ENCODE measurements at places on chromosomes 7 and 10.

DNA sequence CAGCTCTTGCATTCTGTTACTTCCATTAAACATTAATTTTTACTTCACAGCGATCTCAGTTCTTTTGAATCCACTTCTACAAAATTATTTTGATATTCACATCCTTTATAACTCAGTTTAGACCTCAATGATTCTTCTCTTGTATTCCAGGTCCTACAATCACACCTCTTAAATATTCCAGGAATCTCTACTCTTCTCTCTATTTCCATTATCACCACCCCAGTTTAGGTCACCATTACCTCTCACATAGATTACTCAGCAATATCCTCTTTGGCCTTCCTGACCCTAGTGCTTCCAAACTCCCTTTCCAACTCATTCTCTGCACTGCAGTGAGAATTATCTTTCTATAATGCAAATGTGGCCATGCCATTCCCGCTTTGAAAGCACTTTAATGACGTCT, 27.1 kb upstream of the GPR37 start:
- no peak for DNase-seq

DNA sequence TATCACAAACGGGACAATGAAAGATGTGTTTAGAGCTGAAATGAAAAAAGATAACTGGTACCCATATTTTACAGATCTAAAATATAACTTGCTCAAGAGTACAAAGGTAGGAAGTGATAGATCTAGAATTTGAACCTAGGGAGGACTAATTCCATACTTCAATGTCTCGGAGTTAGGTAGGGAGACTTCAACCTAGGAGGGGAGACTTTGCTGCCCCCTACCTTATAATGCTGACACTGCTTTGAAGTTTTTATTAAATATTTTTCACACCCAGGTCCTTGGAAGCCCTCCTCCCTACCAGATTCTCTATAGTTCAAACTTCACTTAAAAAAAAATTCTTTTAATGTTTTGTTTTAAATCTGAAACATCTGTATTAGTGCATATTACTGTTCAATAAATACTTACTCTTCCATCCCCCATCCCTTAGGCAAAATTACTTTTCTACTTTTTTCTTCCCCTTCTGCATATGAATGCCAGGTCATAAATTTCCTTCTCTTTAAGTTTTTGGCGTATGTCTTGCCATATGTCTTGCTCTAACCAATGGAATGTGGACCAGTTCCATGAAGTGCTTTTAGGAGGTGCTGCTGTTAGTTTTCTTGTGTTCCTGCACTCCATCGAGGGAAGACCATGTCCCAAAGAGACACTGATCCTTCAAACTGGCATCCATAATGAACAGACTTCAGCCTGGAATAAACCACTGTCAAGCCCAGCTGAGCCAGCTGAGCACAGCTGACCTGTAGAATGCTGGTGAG, 57.8 kb downstream of the MICU1 start:
- DNase-seq, result no peak

DNA sequence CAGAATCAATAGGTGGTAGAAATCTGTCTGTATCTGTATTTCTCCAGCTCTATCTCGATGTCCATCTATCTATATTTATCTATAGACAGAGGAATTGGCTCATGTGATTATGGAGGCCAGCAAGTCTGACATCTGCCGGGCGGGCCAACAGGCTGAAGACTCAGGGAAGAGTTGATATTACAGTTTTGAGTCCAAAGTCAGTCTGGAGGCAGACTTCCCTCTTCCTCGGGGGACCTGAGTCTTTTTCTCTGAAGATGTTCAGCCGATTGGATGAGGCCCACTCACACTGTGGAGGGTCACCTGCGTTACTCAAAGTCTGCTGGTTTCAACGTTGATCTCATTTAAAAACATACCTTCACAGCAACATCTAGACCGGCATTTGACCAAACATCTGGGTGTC, 98.7 kb downstream of the RAMP3 start:
- no peak for DNase-seq

DNA sequence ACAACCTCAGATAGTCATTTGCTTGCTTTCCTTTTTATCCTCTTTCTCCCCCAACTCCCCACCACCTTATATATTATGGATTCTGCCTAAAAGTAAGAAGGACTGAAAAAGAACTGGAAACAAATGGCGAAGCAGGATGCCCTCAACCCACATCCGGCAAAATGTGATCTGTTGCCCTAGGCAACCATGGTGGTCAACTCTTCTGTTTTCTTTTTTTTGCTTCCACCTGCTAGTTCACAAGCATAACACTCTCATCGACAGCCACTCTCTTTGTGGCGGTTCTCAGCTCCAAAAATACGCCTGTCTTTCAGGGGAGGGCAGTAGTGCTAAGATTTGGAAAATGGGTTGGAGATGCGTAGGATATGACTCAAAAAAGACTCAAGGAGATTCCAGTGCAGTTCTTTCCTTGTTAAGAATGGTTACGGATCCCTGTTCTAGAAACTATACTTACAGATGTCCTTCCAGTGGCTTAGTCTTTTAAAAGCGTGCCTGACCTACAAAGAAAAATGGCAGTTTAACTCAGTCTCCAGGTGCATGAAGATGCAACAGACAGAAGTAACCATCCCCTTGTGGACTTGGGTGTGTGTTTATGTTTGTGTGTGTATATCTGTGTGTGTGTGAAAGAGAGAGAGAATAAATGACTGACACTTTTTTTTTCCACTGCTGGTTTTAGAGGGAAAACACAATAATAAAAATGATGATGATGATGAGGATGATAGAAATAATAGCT, 10.7 kb downstream of the APBB1IP start:
- no peak for DNase-seq

GRCh38 chr7:44696728-44697127, 51.9 kb upstream of the ZMIZ2 start:
- DNase-seq, result no peak

DNA sequence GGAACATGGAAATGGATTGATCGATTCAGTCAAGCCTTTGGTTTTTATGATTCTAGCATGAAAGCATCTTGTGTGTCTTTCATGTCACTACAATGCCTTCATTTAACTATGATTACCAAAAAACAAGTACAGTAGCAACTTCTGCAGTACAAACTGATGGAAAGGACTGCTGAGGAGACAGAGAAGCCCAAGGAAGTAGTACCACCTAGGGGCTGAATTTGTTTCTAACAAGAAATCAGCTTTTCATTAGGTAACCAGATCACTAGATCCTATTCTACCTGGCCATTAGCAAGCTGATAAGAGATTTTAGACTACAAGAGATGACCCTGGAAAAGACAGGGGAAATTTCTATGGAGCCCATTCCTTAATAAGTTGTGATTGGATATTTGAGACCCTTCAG, 3.2 kb upstream of the IFIT1 start:
- no peak for DNase-seq

DNA sequence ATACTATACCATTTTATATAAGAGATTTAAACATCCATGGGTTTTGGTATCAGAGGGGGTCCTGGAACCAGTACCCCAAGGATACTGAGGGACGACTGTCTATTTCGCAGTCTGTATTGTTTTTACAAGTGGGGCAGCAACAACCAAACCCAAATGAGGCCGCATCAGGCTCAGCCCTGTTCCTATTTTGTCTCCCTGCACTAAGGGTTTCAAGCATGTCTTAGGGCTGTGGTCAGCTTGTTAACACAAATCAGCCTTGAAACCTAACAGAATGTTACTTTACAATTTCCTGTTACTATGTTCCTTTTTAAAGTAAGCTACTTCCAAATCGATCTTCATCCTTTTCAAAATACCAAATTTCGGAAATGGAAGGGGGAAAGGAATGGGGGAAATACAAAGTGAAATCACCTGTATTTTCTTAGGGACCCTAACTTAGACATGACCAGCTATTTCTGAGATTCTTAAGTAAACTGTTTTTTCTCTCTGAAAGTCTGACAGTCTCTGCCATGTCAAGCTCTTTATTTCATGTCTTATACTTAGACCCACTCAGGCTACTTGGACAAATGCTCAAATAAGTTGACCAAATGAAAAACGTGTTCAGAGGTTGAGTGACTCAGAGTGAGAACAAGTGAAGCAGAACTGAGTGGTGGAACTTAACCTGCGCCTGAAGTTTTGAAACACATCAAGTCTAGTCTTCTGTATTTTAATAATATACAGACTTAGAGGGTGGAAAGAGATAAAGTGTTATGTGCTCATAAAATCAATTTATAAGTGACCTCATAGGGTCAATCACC, 75.8 kb downstream of the C1GALT1 start:
- no peak for DNase-seq

DNA sequence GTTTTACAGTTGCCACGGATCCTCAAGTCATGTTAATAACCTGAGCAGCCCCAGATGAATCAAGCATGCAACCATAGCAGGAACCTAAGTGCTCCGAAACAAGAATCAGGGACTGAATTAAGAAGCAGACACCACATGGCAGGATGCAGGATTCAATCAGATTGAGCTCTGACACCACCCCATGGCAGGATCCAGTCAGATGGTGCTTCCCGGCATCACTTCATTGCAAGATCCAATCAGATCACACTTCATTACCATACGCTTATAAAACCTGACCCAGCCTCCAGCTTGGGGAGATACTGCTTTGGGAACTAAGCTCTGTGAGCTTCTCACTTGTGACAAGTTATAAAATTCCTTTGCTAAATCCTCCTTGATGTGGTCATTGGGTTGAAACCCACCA, 55.3 kb downstream of the ABCB4 start:
- DNase-seq, result no peak

GRCh38 chr10:74150204-74150989, at the start of gene AP3M1:
Gene AP3M1 (minus strand): TSS chr10:74150828. CDS start chr10:74138379, 12,449 bp downstream.
- DNase-seq, result peak; percentile 56

- no peak for DNase-seq
Measured at GRCh38 chr7:31549611-31550010, 35.7 kb downstream of the ITPRID1 start.

GRCh38 chr10:35442592-35442991, 106.3 kb downstream of the CCNY start:
- DNase-seq, result no peak

DNA sequence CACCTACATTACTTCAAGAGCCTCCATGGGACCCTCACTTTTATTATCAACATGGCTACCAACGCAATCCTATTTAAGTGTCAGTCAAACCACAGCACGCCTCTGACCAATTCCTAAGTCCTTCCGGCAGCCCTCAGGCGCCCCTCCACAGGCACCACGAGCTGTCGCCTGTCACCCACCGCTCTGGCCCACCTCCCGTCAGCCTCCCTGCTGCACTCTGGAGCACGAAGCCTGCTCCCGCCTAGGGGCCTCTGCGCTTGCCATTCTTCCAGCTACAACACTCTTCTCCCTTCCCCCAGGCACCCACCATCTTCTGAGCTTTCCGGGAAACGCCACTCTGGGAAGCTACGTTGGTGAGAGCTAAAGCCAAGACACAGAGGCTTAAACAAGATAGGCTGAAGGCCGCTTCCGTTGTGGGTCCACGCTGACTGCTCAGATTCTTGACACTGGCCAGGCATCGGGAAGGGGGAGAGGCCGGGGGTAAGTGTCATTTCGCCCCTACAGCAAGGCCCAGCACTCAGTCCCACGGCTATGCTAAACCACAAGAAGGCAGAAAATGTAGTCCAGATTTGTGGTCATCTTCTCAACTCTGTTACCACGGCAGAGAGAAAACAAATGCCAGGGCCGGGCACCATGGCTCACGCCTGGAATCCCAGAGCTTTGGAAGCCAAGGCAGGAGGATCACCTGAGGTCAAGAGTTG, 56.7 kb downstream of the GNA12 start:
- DNase-seq, result no peak

GRCh38 chr10:80204677-80205476, 460 bp downstream of the ANXA11 start:
- no peak for DNase-seq

DNA sequence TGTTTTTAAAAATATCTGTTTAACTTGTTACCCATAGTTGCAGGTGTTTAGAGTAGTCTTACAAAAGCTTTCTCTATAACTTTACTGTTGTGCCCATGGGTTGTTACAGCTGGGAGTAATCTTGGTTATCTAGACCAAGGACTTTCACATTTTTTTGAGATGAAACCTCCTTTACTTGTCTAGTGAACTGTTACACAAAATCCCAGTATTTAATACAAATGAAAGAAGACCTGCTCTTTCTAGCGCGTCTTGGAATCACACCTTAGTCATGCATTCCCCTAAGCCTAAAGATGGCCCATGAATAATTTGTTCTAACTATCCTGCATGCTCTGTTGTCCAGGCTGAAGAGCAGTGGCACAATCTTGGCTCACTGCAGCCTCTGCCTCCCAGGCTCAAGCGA, 38.0 kb downstream of the CSGALNACT2 start:
- DNase-seq, result no peak

DNA sequence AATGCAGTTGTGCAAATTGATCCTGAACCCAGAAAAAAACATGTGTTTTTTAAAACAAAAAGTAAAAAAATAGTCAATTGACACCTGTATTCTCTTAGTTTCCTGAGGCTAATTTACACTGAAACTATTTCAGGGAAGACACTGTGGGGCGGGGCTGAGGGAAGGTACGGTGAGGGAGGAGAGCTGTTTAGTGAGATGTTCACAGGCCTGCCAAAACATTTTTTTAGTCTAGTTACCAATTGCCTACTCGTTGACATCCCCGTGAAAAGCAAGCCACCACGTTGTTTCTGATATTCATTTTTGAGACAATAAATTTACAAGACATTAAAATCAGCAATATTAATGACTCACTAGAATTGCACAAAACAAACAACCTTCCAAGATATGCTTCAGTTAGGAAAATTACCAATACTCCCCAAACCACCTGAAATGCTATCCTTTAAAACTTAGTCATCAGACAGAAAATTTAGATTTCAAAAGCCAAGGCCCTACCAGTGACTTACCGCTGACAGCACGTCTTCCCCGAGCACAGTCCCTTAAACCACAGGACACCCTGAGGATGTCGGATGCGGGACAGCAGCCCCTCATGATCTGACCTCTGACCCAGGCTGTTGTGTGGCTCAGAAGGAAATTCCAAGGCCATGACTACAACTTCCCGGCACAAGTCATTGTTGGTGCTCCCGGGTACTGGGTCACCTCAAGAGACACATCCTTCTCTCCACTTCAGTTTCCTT, 279.2 kb downstream of the PRPF18 start:
- no peak for DNase-seq

- no peak for DNase-seq
Measured at GRCh38 chr7:97008275-97008917, 3.0 kb downstream of the DLX6 start.

DNA sequence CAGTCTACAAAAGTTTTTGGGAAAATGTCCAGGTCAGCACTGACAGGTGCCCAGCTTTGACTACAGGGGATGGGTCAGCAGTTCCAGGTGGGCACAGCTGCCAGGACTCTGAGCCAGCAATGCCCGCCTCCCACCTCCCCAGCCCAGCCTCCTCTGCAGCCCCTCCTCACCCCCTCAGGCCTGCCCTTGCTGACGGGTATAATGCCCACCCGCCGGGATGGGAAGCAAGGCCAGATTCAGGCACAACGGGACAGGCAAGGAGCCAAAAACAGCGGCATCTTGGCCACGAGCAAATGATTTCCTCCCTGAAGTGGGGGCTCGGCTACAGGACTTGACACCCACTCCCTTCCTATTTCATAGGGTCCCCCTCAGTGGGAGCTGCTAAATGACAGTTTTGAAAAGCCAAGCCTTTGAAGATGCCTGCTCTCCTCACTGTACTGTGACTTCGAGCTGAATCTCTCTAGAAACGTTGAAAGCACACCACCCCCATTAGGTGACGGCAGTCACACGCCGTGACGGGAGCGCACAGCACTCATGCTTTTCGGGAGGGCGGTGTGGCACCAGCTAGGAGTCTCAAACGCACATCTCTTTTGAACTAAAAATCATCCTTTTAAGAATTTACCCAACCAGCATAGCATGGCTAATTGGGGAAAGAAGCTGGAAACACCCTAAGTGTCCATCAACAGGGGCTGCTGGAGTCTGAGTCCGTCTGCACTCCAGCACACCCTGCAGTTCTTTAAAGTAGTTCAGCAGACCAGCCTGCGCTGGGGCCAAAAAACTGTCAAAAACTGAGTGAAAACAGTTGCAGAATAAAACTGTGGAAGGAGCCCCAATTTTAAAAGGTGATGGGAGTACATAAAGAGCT, 29.6 kb downstream of the MAD1L1 start:
- DNase-seq, result no peak
